ENCODE measurements at places on chromosomes 16 and 17. TPM values are rescaled to one million over a fixed set of nuclear protein-coding genes. Genes with fewer than 3 reads are reported as not detected.

Gene RIPOR1
- 23.4 TPM for total RNA-seq

Gene ANKFN1
- total RNA-seq: not detected

Gene DYNLRB2
- total RNA-seq: 0.20 TPM

Gene RND2
- 0.20 TPM for total RNA-seq

Gene TBC1D3B
- total RNA-seq: 0.99 TPM

Gene DPEP3
- total RNA-seq: 0.20 TPM

Gene COG7
- total RNA-seq: 8.7 TPM

Gene PMFBP1
- total RNA-seq: under 0.01 TPM

Gene ADAP2
- total RNA-seq: 0.87 TPM

Gene TBC1D3K
- not detected for total RNA-seq

Gene ZNF747
- 7.7 TPM for total RNA-seq

Gene TBC1D3
- 1.8 TPM for total RNA-seq

Gene MC1R
- total RNA-seq: 0.65 TPM

Gene ABCA9
- total RNA-seq: 1.8 TPM

Gene ADAD2
- not detected for total RNA-seq

Gene TERB1
- total RNA-seq: not detected

Gene TMEM238L
- total RNA-seq: not detected

Gene ITGA2B
- 0.22 TPM for total RNA-seq

Gene RSKR
- 2.2 TPM for total RNA-seq

Gene CLEC19A
- total RNA-seq: not detected

Gene MSL1
- total RNA-seq: 37.9 TPM

Gene RAB11FIP4
- total RNA-seq: not detected

Gene GDPD1
- 0.79 TPM for total RNA-seq

Gene KRT20
- not detected for total RNA-seq

Gene PPL
- total RNA-seq: 2.4 TPM

Gene CASKIN1
- under 0.01 TPM for total RNA-seq

Gene CMTM1
- total RNA-seq: 1.8 TPM

Gene TEKT3
- not detected for total RNA-seq

Gene MAP2K3
- 10.7 TPM for total RNA-seq

Gene SLFN5
- total RNA-seq: 16.3 TPM

Gene C17orf107
- 1.6 TPM for total RNA-seq

Gene CMTM2
- total RNA-seq: not detected

Gene NAGPA
- 14.3 TPM for total RNA-seq

Gene SAMD14
- 3.5 TPM for total RNA-seq

Gene MYH3
- total RNA-seq: 0.40 TPM

Gene SNX20
- 0.20 TPM for total RNA-seq

Gene SDK2
- not detected for total RNA-seq

Gene SCGB1C2
- not detected for total RNA-seq

Gene ERI2
- 13.7 TPM for total RNA-seq

Gene MYLK3
- under 0.01 TPM for total RNA-seq

Gene CXCL16
- 1.1 TPM for total RNA-seq

Gene WNT3
- total RNA-seq: 1.1 TPM

Gene BCO1
- total RNA-seq: under 0.01 TPM

Gene ALOX12B
- total RNA-seq: not detected

Gene FMNL1
- 0.65 TPM for total RNA-seq

All from lung microvascular endothelial cell (primary cell).